ENCODE measurements at places on chromosomes 3 and 15.
A peak's percentile ranks its signal among the peaks of the same experiment; 100 is the strongest.

DNA sequence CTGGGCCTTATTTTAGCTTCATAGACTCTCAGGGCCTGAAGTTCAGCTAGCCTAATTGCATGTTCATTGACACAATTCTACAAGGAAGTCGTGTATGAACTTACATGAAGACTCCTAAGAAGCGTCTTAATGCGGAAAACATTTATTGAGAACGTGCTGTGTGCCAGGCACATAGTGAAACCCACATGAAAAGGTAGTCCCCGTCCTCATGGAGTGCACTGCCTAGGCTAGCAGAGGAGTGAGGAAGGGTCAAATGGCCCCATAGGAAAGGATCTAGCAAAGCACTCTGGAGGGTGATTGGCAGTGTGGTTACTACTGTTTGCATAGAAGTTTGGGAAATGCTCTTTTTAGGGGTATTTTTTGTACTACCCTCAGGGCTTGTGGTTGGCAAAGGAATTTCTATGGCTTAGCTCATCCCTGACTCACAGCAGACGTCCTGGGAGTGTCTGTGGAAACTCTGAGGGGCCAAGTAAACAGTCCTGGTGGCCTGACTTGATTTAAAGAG lies 854 bp upstream of the NPTN start:
- peak; percentile 93 for DNase-seq

DNA sequence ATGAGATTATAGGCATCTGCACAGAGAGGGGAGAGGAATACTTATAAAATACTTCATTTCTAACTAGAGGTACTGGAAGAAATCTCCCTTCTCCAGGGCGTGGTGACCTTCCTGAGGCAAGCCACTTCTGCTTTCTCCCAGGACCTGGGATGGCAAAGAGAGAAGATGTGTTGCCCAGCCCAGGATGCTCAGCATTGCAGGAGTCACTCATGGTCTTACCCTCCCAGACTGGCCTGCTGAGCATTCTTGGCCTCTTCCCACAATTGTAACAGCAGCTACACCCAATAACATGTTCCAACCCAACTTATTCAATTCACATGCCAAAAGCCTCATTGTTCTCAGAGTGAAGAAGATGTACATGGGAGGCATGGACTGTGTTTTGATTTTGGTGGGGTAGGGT lies 37.9 kb downstream of the IL20RB start:
- no peak for DNase-seq

DNA sequence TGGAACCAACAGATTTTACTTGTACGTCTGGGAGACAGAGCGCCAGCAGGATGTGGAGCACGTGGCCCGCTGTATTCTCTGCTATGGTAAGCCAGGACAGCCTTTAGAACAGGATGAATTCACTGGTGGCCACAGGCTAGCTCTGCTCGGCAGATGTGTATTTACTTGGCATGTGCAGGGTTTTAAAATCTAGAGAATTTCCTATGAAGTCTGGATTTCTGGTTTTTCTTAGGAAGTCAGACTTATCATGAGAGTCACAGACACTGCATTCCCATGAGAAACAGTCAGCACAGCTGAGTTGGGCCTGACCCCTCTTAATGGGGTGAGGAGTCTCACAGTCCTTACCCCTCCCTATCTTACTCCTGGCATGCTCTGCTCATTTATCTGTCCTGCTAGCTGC lies 84.6 kb upstream of the COL6A5 start:
- DNase-seq: no peak

GRCh38 chr3:63370094-63370493 lies 92.0 kb downstream of the SYNPR start:
- DNase-seq: no peak

DNA sequence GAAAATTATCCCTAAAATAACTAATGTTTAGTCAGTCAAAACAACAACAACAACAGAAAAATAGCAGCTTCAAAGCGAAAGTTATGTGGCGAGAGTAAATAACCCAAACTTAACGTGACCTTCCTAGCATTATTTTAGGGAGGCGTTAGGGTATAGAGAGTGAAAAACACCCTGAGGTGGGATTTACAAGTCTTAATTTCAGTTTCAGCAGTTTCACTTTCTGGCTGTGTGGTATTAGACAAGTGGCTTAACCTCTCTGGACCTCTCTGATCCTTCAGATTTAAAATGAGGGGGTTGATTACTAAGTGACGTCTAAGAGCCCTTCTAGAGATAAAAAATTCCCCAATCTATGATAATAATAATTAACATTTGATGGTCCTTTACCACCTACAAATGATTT lies 291.2 kb downstream of the ZBTB20 start:
- DNase-seq: no peak

- DNase-seq: no peak
Measured at GRCh38 chr15:23797747-23798446, 110.8 kb upstream of the NDN start.
